CD4-positive, alpha-beta memory T cell (primary cell): ENCODE measurements at places on chromosomes 12 and 14.

DNA sequence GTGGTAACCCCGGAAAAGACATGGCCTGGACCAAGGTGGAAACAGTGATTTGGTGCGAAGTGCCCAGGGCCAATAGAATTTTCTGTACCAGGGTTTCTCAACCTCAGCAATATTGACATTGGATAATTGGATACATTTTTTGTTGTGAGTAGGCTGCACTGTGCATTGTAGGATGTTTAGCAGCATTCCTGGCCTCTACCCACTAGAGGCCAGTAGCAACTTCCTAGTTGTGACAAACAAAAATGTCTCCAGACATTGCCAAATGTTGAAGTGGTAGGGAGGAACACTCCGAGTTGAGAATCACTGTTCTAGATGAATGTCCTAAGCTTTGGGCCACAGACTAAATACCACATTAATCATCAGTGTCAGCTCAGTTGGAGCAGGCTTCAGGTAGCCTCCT, 6.2 kb upstream of the CGRRF1 start:
- no peak for DNase-seq

- DNase-seq: no peak
Measured at GRCh38 chr12:120199595-120200306, 1.2 kb downstream of the RPLP0 start.

DNA sequence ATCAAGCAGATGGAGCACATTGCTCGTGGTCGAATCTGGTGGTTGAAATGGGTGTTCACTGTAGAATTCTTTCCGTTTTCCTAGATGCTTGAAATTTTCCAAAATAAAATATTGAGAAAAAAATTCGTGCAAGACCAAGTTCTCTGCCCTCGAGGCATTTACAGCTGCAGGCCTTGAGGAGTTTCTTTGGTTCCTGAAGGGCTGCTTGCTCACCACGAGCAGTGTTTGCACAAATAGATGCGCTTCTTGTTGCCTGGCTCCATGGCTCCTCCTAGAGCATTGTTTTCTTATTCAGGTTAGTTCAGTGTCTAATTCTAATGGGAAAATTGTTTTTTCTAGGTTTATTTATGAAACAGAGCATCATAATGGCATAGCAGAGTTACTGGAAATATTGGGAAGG, 74.5 kb upstream of the DYNC1H1 start:
- no peak for DNase-seq

GRCh38 chr12:44317651-44318126, 481.8 kb downstream of the TMEM117 start:
- no peak for DNase-seq

GRCh38 chr12:71655495-71655894, 8.2 kb downstream of the ZFC3H1 start:
- DNase-seq: no peak

- no peak for DNase-seq
Measured at GRCh38 chr12:43579206-43579605, 27.2 kb upstream of the ADAMTS20 start.

- DNase-seq: no peak
Measured at GRCh38 chr12:128606051-128606450, 217.7 kb downstream of the SLC15A4 start.

- no peak for DNase-seq
Measured at GRCh38 chr14:94355191-94355794, 32.2 kb upstream of the SERPINA6 start.

GRCh38 chr12:96465896-96466295, 23.5 kb upstream of the CFAP54 start:
- DNase-seq: no peak

- no peak for DNase-seq
Measured at GRCh38 chr12:42969355-42969754, 379.8 kb upstream of the PRICKLE1 start.

DNA sequence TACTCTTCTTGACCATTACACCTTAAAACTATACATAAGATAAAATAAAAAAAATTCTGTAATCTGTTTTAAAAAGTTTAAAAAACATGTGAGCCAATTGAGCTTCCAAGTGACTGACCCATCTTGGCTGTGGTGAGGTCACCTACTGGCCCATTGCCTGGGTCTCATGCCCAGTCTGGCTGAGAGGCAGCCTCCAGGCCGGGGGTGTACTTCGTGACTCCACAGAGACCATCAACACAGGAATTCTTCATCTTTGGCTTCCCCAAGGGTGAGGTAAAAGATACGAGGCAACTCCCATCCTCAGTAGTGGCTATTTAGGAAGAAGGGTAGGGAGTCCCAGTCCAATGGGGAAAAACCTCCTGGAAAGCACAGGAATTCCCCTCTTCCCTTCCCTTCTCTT, 113.2 kb downstream of the APAF1 start:
- no peak for DNase-seq

DNA sequence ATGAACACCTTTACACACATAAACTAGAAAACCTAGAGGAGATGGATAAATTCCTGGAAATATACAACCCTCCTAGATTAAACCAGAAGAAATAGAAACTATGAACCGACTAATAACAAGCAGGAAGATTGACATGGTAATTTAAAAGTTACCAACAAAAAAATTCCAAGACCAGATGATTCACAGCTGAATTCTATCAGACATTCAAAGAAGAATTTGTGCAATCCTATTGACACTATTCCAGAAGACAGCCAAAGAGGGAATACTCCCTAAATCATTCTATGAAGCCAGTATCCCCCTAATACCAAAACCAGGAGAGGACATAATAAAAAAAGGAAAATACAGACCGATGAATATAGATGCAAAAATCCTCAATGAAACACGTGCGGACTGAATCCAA, 102.6 kb upstream of the KRR1 start:
- DNase-seq: no peak

GRCh38 chr12:51869931-51870330, 18.0 kb upstream of the ANKRD33 start:
- no peak for DNase-seq

DNA sequence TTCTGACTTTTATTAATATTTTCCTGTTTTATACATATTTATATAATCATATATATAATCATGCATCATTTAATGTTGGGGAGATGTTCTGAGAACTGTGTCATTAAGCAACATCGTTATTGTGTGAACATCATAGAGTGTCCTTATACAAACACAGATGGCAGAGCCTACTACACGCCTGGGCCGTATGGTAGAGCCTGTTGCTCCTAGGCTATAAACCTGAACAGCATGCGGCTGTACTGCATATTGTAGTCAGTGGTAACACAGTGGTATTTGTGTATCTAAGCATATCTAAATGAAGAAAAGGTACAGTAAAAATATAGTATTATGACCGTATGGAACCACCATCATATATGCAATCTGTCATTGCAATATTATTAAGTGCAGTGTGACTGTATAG, 44.7 kb upstream of the BCL7A start:
- no peak for DNase-seq

- DNase-seq: peak; percentile 72
Measured at GRCh38 chr14:72594099-72594901, 299.6 kb downstream of the DPF3 start.

- DNase-seq: no peak
Measured at GRCh38 chr12:50387487-50387886, 8.9 kb downstream of the FAM186A start.

- no peak for DNase-seq
Measured at GRCh38 chr12:121750507-121750955, 38.0 kb downstream of the TMEM120B start.

DNA sequence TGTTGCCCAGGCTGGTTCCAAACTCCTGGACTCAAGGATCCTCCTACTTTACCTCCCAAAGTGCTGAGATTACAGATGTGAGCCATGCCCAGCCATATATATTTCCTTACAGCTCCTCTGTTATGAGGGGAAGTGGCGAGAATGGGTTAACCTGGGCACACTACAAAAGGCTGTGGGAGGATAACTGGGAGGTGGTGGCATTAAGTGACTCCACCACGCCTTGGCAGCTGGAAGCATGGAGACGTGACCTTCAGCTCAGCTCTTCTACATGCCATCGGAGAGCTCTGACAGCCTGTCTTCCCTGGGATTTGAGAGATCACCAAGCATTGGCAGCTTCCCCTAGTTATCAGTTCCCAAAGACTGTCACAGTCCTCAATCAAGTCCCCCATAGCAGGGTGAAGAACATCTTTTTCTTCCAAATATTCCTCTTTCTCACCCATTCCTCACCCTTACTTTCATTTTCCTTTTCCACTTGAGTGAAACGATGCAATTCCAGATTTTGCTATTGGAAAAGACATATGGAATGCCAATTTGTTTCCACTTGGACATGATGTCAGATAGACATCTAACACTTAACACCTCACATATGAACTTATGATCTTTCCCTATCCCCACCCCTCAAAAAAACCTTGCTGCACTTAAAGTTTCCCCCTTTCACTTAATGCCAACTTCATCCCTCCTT, 48.5 kb downstream of the PHLDA1 start:
- DNase-seq: no peak

DNA sequence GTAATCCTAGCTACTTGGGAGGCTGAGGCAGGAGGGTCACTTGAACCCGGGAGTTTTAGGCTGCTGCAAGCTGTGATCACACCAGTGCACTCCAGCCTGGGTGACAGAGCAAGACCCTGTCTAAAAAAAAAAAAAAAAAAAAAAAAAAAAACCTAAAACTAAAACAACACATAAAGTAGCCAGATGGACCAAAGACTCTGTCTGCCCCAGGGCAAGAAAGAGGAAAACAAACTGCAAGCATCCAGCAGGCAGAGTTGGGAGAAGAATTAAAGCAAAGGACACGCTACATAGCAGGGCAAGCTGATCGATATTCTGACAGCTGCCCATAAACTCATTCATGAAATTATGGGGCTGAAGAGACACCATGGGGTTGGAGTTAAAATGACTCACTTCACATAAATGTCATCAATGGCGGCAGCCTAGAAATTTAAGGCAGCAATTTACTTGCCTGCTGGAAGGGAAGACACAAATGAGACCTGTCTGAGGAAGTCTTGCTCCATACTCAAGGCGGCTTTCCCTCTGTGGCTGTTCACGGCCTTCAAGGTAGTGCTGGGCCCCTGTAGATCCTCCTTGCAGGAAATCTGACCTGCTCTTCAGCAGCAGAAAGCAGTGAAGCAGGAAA, 259.1 kb upstream of the FKBP4 start:
- no peak for DNase-seq

GRCh38 chr12:24820872-24821271, 128.0 kb downstream of the BCAT1 start:
- DNase-seq: no peak

GRCh38 chr14:30333934-30334333, 225.0 kb upstream of the G2E3 start:
- no peak for DNase-seq

DNA sequence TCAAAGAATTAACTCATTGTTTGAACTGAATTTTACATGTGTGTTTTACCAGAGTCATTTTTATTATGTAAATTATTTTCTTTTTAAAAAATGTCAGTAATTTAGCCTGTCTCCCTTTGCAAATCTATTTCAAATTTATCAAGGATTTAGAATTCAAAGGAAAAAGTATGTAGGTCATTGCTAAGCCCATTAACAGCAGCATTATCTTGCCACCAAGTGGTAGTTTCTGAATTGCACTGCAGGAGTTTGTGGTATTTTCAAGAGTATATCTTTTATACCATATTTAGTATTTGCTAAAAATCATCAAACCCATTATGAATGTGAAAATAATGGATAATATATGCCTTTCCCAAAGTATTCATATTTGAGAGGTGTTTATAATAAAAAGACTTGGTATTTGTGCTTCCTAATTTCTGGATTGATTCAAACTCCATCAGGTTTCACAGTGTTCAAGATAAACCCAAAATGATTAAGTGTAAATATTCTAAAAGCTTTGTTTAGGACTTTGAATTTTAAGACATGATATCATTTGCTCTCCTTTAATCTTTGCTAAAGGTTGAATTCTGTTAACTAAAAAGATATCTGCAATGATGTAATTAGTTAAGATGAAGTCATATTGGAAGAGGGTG, 711.4 kb downstream of the FSCB start:
- DNase-seq: no peak

GRCh38 chr12:125137766-125138344, 72.6 kb downstream of the AACS start:
- no peak for DNase-seq

DNA sequence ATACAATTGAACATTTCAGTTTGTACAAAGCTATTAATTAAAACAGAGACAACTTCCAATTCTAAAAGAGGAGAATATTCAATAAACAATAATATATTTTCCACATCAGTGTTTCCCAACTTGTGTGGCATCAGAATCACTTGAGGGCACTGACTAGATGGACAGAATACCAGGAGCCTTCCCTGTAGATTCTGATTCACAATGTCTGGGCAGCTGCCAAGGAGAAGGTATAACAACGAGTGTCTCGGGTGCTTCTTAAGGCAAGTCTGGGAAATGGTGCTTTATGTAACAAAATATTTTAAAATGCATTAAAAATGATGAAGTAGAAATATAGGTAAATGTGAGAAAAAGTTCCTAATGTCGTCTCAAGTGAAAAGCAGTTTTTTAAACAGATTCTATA, 26.2 kb downstream of the GALC start:
- no peak for DNase-seq

- DNase-seq: no peak
Measured at GRCh38 chr12:115213538-115214016, 529.6 kb upstream of the TBX3 start.

DNA sequence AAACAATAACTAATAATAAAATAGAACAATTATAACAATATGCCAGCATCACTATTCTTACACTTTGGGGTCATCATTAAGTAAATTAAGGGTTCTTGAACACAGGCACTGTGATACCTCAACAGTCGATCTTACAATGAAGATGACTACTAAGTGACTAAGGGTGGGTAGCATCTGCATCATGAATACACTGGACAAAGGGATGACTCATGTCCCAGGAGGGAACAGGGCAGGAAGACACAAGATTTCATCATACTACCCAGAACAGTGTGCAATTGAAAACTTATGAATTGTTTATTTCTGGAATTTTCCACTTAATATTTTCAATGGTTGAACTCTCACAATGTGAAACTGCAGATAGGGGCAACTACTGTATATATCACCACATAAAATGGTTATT, 19.7 kb downstream of the TSPAN19 start:
- DNase-seq: no peak

- DNase-seq: no peak
Measured at GRCh38 chr12:92255741-92256140, 110.1 kb upstream of the BTG1 start.

DNA sequence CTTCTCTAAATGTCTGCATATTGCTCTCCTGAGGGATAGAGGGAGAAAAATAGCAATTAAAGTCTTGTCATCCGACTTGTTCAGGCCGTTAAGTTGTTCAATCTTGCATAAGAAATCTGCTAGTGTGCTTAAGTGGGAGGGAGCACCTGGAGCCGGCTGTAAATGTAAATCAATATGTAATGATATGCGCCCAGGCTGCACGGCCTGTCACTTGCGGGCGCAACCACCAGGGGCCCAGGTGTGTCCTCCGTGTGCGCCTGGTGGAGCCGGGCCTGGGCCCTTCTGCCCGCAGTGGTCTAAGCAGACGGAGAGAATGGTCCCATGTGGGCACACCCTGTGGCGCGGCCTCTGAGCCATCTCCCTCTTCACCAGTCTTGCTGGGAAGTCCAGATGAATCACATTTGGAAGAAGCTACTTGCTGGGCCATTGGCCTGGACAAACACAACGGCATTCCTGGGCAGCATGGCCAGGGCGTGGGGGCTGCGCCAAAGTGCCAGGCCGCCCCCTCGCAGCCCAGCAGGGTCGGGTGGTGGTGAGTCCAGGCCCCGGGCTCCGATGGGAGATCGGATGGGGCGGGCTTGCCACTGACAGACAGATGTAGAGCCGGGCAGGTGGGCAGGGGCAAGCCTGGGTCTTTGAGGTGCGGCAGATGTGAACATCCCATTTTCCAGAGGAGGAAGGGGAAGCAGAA, 193.3 kb upstream of the C14orf180 start:
- DNase-seq: no peak

- DNase-seq: no peak
Measured at GRCh38 chr12:40672741-40673271, 19.4 kb upstream of the CNTN1 start.

GRCh38 chr14:56413721-56414120, 165.9 kb upstream of the TMEM260 start:
- DNase-seq: no peak
